ENCODE measurements at places on chromosomes 4 and X. TPM values are rescaled to one million over a fixed set of nuclear protein-coding genes. Genes with fewer than 3 reads are reported as not detected.

GRCh38 chr4:77629885-77630284 lies 24.3 kb downstream of the CXCL13 start:
- no peak for DNase-seq

DNA sequence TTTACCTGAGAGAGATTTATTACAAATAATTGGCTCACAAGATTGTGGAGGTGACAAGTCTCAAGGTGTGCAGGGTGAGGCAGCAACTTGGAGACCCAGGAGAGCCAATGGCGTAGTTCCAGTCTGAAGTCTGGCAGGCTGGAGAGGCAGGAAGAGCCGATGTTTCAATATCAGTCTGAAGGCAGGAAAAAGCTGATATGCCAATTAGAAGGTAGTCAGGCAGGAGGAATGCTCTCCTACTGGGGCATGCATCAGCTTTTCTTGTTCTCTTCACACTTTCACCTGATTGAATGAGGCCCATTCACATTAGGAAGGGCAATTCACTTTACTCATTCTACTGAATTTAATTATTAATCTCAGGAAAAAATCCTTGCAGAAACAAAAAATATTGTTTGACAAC lies 1351.7 kb upstream of the ADGRL3 start:
- DNase-seq, result no peak

- DNase-seq, result no peak
Observed at GRCh38 chr4:84688605-84689004, 105.7 kb downstream of the CDS1 start.

DNA sequence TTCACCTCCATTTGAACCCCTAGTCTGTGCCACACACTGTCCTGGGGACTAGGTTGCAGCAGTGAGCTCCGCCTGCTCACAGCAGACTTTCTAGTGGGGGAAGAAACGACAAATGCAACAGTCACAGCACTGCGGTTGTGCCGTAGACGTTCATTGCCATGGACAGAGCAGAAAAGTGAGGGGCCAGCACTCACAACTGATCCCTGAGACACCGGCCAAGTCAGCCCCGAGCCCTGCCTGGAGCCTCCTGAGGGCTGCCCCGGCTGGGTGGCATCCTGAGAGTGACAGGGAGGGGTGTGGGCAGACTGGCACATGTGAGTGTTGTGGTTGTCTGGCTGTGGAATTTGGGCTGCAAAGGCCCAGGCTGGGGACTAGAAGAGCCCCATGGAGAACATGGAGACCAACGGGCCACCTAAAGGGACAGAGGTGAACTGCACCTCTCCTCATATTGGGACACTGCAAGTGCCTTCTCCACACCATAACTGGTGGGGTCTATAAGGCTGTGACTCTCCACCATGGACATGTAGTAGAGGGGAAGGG lies 4.6 kb downstream of the DUSP9 start:
- no peak for DNase-seq

The RTL3 gene
- 0.06 TPM for total RNA-seq

DNA sequence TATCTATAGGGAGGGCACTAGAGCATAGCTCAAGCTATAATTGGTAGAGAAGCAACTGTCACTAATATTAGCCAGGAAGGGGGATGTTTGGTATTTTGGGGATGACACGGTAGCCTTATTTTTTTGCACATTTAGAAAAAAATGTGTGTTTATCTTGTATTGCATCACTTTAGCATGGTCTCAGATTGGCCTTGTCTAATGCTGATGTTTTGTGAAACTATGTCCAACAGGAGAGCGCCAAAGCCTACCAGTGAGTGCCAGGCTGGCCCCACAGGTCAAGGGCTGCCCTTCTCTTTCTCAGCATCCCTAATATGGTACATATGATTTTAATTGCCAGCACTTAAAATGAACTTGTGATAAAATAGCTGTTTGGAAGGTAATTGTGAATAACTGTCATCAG lies 24.8 kb upstream of the WDR19 start:
- DNase-seq, result no peak

The RNF212 gene
- 3.5 TPM for total RNA-seq

The PDZD4 gene
- 0.17 TPM for total RNA-seq

- no peak for DNase-seq
Observed at GRCh38 chrX:150940844-150941495, 42.2 kb upstream of the HMGB3 start.

- DNase-seq, result no peak
Observed at GRCh38 chrX:288561-288991, 7.4 kb downstream of the PLCXD1 start.

The IL15 gene
- 7.7 TPM for total RNA-seq

The WDR17 gene
- total RNA-seq, result 0.17 TPM

The ETDA gene
- total RNA-seq, result not detected

GRCh38 chr4:15373363-15373762 lies 54.5 kb upstream of the C1QTNF7 start:
- no peak for DNase-seq

DNA sequence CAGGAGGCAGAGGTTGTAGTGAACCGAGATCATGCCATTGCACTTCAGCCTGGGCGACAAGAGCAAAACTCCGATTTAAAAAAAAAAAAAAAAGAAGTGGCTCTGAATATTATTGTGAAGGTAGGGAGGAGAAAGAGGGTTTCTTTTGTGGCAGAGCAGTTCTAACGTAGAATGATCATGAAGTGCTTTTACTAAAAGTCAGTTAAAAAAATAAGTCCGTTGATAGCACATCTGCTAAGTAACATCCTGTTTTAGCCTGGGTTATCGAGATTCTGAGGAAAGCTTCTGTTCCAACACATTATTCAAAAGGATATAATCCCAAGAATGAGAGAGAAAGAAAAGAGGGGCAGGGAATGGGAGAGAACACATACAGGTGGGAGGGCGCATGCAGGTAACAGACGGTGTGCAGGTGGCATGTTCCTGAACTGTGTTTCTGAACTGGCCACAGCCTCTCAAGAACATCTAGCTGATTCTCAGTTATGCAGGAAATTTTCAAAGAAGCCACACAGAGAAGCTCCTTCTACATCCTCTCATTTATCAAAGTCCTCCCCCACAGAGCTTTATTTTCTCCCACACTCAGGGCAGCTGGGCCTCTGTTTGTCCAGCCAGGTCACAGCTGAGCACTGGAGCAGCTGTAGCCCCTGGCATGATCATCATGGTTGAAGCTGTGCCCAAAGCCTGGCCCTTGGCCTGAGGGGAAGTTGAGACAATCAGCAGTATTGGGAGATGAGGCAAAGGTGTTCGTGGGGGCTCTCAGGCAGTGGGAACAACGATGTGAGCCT lies 342.3 kb downstream of the ZNF674 start:
- no peak for DNase-seq

The LAGE3 gene
- 23.0 TPM for total RNA-seq

DNA sequence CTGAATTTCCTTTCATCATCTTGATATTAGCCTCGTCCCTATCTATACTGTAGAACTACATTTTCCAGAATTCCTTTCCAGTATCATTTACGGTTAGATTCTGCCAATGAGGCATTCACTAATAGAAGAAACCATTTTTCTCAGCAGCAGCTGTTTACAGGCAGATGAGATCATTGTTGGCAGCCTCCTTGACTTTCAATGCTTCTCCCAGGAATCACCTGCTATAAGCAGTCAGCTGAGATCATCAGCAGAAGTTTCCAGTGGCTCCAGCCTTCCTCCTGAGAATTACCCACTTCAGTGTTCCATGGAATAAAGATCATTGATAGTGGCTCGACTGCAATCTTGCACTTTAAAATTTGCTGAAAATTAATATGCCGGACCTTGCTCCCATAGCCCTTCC lies 157.3 kb upstream of the TET2 start:
- peak; percentile 65 for DNase-seq

The SLC26A1 gene
- total RNA-seq, result 0.35 TPM

Measured in epithelial cell of proximal tubule (primary cell).